ENCODE measurements at places on chromosomes 4 and X. TPM values are rescaled to one million over a fixed set of nuclear protein-coding genes. Genes with fewer than 3 reads are reported as not detected.

Gene EFNB1
- polyA plus RNA-seq, result 51.1 TPM

Gene SCML2
- polyA plus RNA-seq, result 6.0 TPM

Gene GRIA2
- polyA plus RNA-seq, result 4.3 TPM

Gene DBET
- polyA plus RNA-seq, result not detected

Gene SPP1
- polyA plus RNA-seq, result 196 TPM

Gene LCORL
- polyA plus RNA-seq, result 10.0 TPM

Gene RAP1GDS1
- polyA plus RNA-seq, result 24.0 TPM

Gene REPS2
- 7.1 TPM for polyA plus RNA-seq

Gene SEC24B
- 27.9 TPM for polyA plus RNA-seq

Gene DMRTC1
- not detected for polyA plus RNA-seq

Gene BMP3
- polyA plus RNA-seq, result 0.34 TPM

Gene TCEAL3
- 10.5 TPM for polyA plus RNA-seq

Gene PHOX2B
- polyA plus RNA-seq, result not detected

Gene CAPN6
- polyA plus RNA-seq, result 512 TPM

Gene ASB12
- 24.3 TPM for polyA plus RNA-seq

Gene TMEM128
- polyA plus RNA-seq, result 19.0 TPM

Gene GABRG1
- polyA plus RNA-seq, result not detected

Gene UGT2B10
- not detected for polyA plus RNA-seq

Gene PPEF2
- polyA plus RNA-seq, result 0.06 TPM

Gene LRRC66
- polyA plus RNA-seq, result 2.0 TPM

Gene CLDN2
- 0.48 TPM for polyA plus RNA-seq

Gene VGLL1
- not detected for polyA plus RNA-seq

Gene HPGD
- polyA plus RNA-seq, result 6.1 TPM

Gene F11
- polyA plus RNA-seq, result not detected

Gene MAP3K15
- 0.54 TPM for polyA plus RNA-seq
